ENCODE measurements at places on chromosomes 3 and 15.

DNA sequence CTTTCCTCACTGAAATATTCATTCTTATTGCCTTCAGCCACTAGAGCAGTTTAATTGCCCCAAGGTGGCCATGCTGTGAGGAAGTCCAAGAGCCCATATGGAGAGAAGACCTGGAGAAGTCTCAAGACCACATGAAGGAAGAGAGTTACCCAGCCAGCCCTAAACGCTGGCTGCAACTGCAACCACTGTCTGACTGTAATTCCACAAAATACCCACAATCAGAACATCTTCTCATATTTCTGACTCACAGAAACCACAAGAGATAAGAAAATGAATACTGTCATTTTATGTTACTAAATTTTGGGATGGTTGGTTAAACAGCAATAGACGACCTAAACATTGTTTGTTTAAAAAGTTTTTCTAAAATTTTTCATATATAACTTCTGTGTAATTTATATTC is 14.7 kb upstream of the SST start:
- no peak for DNase-seq

GRCh38 chr3:63980019-63980418 is 43.3 kb downstream of the PSMD6 start:
- no peak for DNase-seq

DNA sequence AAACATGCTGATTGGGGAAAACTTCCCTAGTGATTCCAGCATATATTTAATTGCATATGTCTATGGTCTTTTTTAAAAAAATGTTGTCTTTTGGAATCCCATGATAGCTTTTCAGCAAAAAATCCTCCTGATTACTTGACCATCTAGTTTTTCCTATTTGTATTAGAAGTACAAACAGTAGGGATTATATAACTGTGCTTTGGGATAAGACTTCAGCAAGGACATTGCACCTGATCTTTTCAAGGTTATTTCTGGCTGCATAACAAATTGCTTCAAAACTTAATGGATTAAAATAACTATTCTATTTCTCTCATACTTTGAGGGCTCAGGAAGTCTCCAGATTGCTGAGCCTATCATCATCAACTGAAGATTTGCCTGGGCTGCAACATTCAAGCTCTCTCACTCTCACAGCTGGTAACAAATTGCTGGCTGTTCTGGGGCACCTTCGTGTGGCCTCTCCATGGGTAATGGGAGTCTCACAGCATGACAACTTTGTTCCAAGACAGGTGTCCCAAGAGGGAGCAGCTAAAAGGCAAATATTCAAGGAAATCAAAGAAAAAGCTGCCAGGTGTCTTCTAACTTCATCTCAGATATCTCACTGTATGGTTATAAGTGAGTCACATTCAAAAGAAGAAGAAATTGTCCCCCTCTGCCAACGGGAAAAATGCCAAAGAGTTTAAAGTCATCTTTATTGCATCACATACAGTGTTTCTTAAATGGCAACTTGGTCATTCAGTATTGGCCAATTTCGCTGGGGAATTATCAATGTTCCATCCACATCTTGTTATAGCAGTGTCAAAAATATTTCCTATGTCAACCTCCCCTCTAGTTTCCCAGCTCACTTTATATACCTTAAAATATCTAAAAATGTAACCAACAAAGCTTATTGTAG is 644.5 kb upstream of the GRM7 start:
- no peak for DNase-seq

DNA sequence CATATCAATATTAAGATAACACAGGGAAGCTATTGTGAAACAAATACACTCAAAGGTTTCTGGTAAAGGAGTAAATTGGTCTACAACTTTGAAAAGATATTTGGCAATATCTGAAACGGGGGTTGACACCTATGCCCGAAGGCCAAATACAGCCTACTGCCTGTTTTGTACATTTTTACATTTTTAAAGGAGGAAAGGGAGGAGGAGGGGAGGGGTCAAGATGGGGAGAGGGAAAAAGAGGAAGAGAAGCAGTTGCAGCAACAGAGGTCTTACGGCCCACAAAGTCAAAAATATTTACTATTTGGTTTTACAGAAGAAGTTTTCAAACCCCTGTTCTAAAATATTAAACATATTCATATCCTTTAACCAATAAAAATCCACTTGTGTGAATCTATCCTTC is 94.2 kb downstream of the FMN1 start:
- DNase-seq = no peak

- no peak for DNase-seq
Measured at GRCh38 chr3:45007091-45007490, 19.0 kb upstream of the CLEC3B start.

DNA sequence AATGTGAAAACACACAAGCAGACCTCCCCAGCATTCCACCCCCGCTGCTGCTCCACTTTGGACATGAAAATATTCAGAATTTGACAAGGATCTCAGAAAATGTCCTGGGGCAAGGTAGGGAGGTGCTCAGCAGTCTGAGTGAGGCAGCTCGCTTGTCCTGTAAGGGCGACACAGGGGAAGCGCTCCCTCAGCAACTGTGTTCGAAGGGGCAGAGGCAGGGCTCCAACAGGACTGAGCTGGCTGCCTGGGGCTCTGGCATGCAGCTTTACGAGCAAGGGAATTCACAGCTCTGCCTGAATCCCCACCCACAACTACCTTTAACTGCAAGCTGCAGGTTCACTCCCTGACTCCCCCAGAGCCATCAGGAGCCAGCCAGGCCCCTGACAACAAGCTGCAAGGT is 287.0 kb upstream of the LYSMD4 start:
- DNase-seq = no peak

DNA sequence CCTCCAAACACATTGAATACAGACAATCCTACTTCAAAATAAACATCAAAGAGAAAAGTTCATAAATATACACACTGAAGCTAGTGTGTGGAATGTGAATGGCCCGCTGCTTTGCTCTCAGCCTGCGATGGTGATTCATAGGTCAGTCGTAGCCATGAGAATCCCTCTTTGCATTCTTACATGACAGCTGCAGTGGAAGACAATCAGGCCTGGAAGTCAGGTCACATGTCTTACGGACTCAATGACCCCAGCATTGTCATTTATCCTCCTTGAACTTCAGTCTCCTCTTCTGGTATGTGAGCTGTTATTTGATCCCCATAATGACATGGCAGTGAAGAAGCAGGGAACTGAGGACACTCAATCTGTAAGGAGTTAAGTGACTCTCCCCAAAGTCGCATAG is 217.8 kb upstream of the EOMES start:
- no peak for DNase-seq

- DNase-seq = no peak
Measured at GRCh38 chr3:78848392-78849288, 919.2 kb downstream of the ROBO1 start.

GRCh38 chr3:44013967-44014366 is 227.7 kb upstream of the TOPAZ1 start:
- no peak for DNase-seq

DNA sequence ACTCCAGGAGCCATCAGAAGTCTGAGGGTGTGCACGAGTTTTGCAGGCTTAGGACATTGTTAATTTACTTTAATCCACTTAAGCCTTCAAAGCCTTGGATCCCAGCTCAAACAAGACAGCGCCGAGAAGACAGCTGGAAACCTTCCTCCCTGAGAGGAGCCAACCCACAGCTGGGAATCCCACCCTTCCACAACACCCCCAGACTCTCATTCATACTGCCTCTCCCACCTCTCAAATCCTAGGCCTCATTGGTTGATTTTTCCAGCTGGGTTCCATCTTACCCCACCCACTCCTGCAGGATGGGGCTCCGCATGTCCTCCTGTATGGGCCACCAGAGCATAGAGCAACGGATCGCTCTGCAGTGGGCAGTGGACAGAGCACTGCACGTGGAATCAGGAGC is 80.4 kb downstream of the SEMA5B start:
- DNase-seq = no peak

All from NCI-H1105 (cell line).